Stimulated activated CD4-positive, alpha-beta T cell treated with anti-CD3 and anti-CD28 coated beads, Interleukin-12 subunit alpha, Interleukin-12 subunit beta, amount 100 ng/mL, for 24 hours (primary cell): ENCODE measurements at places on chromosomes 2 and 18.

- DNase-seq = no peak
Observed at GRCh38 chr18:250685-251084, 17.2 kb downstream of the THOC1 start.

- no peak for DNase-seq
Observed at GRCh38 chr2:135952891-135953290, 32.5 kb downstream of the DARS1 start.

GRCh38 chr2:8643996-8644356, 37.9 kb upstream of the ID2 start:
- no peak for DNase-seq

GRCh38 chr2:222038067-222038802, 260.6 kb downstream of the PAX3 start:
- no peak for DNase-seq

GRCh38 chr2:160353166-160353565, 140.4 kb downstream of the RBMS1 start:
- no peak for DNase-seq

- no peak for DNase-seq
Observed at GRCh38 chr2:241906826-241907570, 37.5 kb downstream of the RTP5 start.

DNA sequence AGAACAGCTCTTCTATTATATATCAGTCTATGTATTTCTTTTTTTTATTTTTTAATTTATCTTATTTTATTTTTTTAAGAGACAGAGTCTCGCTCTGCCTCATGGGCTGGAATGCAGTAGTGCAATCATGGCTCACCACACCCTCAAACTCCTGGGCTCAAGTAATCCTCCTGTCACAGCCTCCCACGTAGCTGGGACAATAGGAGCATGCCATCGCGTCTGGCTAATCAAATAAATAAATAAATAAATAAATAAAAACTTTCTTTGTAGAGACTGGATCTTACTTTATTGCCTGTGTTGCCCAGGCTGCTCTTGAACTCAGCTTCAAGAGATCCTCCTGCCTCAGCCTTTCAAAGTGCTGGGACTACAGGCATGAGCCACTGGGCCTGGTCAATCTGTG, 117.0 kb downstream of the RBMS1 start:
- no peak for DNase-seq

- no peak for DNase-seq
Observed at GRCh38 chr2:235402422-235402821, 91.4 kb upstream of the AGAP1 start.

DNA sequence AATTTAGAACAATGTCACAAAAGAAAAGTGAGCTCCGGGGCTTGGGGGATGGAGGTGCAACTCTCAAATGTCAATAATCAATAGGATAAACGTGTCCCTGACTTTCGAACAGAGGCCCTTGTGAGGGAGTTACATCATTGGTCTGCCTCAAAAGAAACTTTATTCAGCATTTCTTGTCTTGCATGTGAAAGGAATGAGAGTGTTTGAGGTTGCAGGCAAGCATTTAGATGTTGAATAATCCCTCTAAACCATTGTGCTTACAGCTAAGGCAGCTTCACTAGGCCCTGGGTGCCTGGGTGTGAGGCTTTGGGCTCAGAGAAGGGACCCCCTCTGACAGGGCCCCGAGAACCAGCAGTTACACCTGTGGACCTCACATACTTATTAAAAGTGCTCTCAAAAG, 28.6 kb upstream of the FHL2 start:
- no peak for DNase-seq

- no peak for DNase-seq
Observed at GRCh38 chr2:162300266-162300665, 18.2 kb downstream of the IFIH1 start.

DNA sequence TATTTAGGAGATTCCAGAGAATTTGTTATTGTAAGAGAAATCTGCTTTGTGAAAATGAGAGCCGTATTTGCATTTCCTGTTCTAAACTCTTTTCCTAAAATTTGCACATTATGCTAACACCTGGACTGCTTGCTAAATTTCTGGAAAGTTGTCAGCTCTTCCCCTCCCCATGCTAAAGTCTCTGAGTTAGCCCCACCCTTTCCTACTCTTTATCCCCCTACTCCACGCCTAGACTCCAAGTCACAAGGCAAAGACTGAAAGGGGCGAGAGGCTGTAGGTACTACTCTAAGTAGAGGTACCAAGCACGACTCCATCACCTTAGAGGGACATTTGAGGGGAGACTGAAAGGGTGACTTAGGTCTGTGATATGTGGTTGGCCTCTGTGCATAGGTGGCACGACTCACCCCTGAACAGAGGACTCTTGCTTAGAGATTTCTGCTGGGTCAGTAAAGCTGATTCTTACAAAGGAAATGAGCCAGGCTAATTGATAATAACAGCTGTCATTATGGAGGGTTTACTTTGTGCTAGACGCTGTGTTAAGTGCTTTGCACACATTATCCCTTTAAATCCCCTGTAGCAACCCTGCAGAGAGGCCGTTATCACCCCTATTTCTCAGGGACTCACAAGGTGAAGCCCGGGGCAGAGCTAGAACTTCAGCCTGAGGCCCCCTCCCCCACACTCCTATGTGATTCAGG, 373.5 kb downstream of the EN1 start:
- DNase-seq = no peak

DNA sequence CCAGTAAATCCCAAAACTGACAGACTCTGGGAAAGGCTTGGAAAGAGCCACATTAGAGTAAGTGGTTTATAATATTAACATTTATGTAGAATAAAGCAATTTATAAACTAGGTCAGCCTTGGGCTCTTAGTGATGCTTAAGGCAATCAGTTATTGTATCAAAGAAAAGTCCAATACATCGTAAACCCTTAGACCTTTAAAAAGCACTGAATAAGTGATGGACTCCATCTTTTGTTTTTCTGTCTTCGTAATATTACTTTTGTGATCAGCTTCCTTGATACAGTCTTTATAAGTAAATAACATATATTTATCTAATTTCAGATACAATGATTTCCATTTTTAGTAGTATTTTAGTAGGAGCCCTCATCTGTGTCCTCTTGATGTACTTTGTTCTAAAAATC, 28.7 kb downstream of the DDX1 start:
- no peak for DNase-seq

DNA sequence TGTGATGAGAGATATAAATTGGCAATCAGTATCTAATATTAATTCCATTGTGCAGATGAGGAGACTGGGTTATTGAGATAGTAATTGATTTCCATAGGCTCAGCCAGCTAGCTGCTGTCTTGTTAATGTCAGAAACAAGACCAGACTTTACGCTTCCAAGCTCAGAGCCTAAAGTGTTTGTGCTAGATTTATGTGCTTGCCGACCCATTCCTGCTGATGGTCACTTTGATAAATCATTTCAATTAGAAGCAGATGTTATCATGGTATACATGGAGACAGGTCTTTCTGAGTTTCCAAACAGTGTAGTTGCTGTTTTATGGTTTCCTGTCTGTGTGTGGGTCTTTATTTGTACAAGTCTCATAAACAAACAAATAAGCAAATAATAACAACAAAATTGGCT, 92.8 kb downstream of the AQP4 start:
- no peak for DNase-seq

- DNase-seq = no peak
Observed at GRCh38 chr18:50879302-50880118, 592 bp downstream of the ME2 start.

DNA sequence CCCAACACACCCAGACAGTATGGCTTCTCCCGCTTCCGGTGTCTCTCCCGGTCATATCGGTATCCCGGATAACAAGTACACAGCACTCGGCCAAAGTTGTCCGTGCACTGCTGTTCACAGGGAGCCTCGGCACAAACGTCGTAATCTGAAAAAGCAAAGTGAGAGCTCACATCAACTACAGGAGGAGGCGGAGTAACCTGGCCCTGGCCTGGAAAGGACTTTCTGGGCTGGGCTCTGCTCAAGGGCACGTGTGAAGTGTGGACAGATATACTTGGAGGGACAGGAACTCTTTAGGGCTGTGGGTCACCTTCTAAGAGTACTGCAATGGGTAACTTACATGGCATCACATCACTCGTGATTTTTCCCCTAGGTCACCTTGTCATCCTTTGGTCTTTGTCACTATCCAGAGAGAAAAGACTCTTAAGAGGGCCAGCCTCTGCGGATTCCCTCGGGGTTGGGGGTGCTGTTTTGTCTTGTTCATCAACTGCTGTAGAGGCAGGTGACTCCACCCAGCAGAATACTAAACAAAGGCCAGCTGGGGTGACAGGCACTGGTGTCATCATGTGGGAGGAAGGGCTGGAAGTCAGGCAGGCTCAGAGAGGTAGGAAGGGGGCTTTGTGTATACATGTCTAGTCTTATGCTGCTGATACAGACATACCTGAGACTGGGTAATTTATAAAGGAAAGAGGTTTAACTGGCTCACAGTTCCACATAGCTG, 110.6 kb upstream of the LMAN1 start:
- DNase-seq = no peak

DNA sequence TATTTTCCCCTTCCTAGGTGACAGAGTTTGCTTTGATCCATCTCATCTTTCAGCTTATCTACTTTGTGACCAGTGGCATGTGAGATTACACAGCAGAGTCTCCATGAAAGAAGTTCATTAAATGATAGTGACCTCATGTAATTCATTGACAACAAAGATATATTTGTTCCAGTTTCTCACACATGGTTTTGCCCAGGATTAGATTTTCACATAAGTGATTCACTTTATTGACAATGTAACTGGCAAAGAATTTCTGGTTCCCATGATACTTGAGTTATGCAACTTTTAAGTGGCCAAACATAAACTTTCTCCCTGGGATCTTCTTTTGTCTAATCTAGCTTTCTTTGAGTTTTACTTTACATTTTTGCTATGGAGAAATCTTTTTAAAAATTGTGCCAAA, 50.0 kb downstream of the MC4R start:
- DNase-seq = no peak

DNA sequence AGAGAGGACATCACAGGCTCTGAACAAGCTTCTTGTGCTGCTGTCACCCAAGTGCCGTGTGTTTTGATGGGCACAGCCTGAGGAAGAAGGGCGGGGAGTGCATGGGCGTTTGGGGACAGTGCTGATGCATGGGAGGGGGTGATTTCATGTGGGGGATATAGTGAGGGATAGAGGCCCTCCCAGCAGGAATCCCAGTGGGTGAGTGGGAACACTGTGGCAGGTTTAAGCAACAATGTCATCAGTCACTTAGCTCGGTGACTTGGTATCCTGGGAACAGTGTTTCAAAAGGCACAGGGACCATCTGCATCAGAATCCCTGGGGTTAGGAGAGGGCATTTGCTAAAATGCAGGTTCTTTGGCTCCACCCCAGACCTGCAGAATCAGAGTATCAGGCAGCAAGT, 609 bp downstream of the SIGLEC15 start:
- DNase-seq = no peak

- DNase-seq = no peak
Observed at GRCh38 chr2:230680463-230681170, 32.0 kb upstream of the CAB39 start.

GRCh38 chr2:190407246-190407661, 901 bp upstream of the MFSD6 start:
- no peak for DNase-seq

DNA sequence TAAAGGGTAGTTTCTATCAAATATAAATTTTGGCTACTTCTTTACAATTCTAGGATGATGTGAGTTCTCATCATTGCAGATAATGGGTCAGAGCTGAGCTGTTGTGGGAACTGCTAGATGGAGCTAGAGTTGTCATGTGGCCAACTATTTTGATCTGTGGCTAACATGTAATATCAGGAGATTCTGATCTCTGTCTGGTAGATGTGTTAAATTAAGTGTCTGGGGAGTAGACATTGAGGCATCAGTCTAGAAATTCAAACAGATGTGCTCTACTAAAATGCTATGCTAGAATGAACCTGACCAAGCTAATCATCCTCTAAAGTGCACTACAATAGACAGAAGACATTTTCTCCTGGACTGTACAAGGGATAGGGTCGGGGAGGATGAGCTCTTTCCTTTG, 30.3 kb upstream of the DARS1 start:
- DNase-seq = no peak

GRCh38 chr2:158458617-158458920, 1.8 kb downstream of the PKP4 start:
- no peak for DNase-seq

DNA sequence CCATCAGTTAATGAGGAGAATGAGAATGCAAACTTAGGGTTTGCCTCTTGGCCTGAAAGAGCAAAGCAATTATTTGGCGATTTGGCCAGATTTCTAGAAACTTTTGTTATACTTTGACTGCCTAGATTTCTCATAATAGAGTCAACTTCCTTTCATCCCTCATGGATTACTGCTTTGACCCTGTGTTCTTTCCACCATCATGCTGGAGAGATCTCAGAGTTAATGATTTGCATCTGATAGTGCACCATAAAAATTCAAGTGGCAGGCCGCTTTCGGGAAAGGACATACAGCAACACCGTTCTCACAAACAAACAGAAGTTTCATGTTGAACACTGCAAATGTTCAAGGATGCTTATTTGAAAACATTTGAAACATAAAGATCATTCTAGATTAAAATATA, 143.7 kb upstream of the ZFP36L2 start:
- DNase-seq = no peak

GRCh38 chr2:223815186-223815883, 22.0 kb downstream of the AP1S3 start:
- DNase-seq = no peak

GRCh38 chr18:39375066-39375465, 1809.5 kb upstream of the CELF4 start:
- DNase-seq = no peak

DNA sequence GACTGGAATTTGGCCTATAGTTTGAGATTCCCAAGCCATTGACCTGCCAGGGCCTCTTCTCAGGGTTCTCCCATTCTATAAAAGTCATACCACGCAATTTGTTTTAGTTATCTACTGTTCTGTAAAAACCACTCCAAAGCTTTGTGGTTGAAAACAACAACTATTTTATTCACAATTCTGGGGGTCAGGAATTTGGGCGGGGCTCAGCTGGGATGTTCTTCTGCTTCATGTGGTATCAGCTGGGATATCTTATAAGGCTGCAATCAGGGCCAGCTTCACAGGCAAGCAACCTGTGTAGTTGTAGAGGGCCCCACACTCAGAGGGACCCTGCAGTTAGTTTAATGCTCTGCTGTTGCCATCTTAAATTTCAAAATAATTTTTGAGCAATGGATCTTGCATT, 16.4 kb upstream of the NOTO start:
- no peak for DNase-seq

- no peak for DNase-seq
Observed at GRCh38 chr2:235607546-235608199, 113.8 kb downstream of the AGAP1 start.
